Foreskin keratinocyte (primary cell): ENCODE measurements at places on chromosomes 13 and 19. TPM values are rescaled to one million over a fixed set of nuclear protein-coding genes. Genes with fewer than 3 reads are reported as not detected.

The OR7C1 gene
- total RNA-seq = not detected in 2 replicates

The NKPD1 gene
- 0.04 and 0.07 TPM in 2 replicates for total RNA-seq

The ZNF99 gene
- total RNA-seq = not detected in 2 replicates

The DIAPH3 gene
- total RNA-seq = 20.1 and 27.2 TPM in 2 replicates

The GZMM gene
- not detected in 2 replicates for total RNA-seq

The RFPL4A gene
- not detected in 2 replicates for total RNA-seq

The PINLYP gene
- total RNA-seq = 16.6 and 19.5 TPM in 2 replicates

The ZNF563 gene
- total RNA-seq = 3.4 and 4.4 TPM in 2 replicates

The PLK5 gene
- not detected in 2 replicates for total RNA-seq
